ENCODE measurements at places on chromosomes 1 and 21. TPM values are rescaled to one million over a fixed set of nuclear protein-coding genes. Genes with fewer than 3 reads are reported as not detected.

- H3K36me3 ChIP-seq = no peaks in the 10 kb centered on the region
- H3K4me1 ChIP-seq = peaks cover 12% of the 10 kb centered on the region
- H3K4me3 ChIP-seq = no peak overlapping the region
- H3K27me3 ChIP-seq = peaks cover 21% of the 10 kb centered on the region
These were observed 58.7 kb upstream of the PDE9A start for GRCh38 chr21:42594616-42595282.

DNA sequence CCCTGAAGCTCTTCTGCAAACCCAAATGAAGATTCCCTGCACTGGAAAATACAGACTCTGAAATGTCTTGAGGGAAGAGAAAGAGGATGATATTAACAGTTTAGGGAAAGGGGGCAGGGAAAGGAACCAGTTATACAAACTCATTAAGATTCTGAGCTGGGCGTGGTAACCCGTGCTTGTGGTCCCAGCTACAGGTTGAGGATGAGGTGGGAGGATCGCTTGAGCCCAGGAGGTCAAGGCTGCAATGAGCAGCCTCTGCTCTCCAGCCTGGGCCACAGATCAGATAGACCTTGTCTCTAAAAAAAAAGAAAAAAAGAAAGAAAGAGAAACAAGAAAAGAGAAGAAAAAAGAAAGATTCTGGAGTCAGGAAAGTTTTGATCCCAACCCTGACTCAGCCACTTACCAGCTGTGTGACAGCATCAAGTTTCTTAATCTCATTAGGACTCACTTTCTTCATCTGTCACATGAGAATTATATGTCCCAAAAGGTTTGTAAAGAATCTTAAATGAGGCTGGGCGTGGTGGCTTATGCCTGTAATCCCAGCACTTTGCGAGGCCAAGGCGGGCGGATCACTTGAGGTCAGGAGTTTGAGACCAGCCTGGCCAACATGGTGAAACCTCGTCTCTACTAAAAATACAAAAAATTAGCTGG is 53.9 kb downstream of the OPTC start:
- no peak overlapping the region for H3K27ac ChIP-seq
- H3K4me1 ChIP-seq = peaks cover 2% of the 10 kb centered on the region
- no peaks in the 10 kb centered on the region for H3K36me3 ChIP-seq
- H3K27me3 ChIP-seq = peaks cover 16% of the 10 kb centered on the region

- H3K4me1 ChIP-seq = peaks cover 13% of the 10 kb centered on the region
- H3K4me3 ChIP-seq = no peak overlapping the region
- no peaks in the 10 kb centered on the region for H3K36me3 ChIP-seq
- H3K27me3 ChIP-seq = no peaks in the 10 kb centered on the region
- no peak for DNase-seq
- H3K27ac ChIP-seq = no peak overlapping the region
These were observed 24.6 kb downstream of the UBE4B start for GRCh38 chr1:10057343-10057742.

- peaks cover 7% of the 10 kb centered on the region for H3K27me3 ChIP-seq
- no peaks in the 10 kb centered on the region for H3K4me1 ChIP-seq
- no peaks in the 10 kb centered on the region for H3K36me3 ChIP-seq
- H3K27ac ChIP-seq = no peak overlapping the region
- DNase-seq = no peak
- no peak overlapping the region for H3K4me3 ChIP-seq
These were observed 86.8 kb downstream of the HLX start for GRCh38 chr1:220966041-220966440.

DNA sequence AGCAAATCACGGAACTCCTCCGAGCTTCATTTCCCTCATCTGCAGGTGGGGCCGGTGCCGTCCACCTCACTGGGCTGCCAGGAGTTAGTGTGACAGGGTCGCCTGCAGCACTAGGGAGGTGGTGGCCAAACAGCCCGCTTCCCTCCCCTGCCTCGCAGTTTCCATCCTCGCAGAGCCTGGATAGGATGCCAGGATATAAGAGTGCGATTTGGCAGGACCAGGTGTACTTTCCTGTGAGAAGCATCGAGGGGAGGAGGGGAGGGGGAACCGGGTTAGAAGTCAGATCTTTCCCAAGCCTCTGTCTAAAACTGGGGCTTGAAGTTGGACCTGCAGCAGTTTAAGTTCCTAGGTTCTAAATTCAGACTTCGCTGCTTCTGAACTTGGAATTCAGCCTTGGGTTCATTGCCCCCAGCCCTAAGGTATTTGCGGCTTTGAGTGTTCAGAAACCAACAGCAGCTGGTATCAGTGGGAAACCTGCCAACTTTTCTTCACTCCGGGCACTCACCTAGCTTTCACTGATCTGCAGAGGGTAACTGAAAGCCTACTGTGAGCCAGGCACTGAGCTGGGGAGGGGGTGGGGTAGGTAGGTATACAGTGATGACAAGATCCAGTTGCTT is 1.7 kb upstream of the JUN start:
- H3K4me1 ChIP-seq = peaks cover 27% of the 10 kb centered on the region
- peak; percentile 16 for DNase-seq
- peak overlapping the region; percentile 87 for H3K4me3 ChIP-seq
- peaks cover 2% of the 10 kb centered on the region for H3K36me3 ChIP-seq
- H3K27me3 ChIP-seq = peaks cover 6% of the 10 kb centered on the region

The NBPF11 gene
- total RNA-seq = 19.1 TPM

DNA sequence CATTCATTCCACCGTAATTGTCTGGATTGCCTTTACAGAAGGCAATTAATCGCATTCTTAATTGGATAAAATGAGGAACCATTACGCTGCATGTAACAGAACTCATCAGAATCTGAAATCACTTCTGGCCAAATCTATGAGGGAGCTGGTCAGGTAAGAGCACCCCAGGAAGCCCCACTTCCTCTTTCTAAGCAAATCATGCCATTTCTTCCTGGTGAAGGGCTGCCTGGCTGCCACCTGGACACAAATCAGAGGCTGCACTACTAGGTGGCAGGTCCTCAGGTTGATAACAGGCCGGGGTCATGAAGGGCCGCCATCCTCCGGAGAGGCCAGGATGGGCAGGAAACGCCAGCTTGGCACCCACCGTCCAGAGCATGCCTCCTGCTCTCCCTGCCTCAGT is 73.7 kb downstream of the CAPZB start:
- no peak for DNase-seq
- no peaks in the 10 kb centered on the region for H3K36me3 ChIP-seq
- peak overlapping the region; percentile 81 for H3K27ac ChIP-seq
- H3K4me3 ChIP-seq = no peak overlapping the region
- H3K27me3 ChIP-seq = no peaks in the 10 kb centered on the region

GRCh38 chr1:42418516-42418915 is 37.3 kb downstream of the ZMYND12 start:
- H3K4me1 ChIP-seq = peaks cover 2% of the 10 kb centered on the region
- no peak overlapping the region for H3K4me3 ChIP-seq
- peaks cover 3% of the 10 kb centered on the region for H3K36me3 ChIP-seq
- peaks cover 51% of the 10 kb centered on the region for H3K27me3 ChIP-seq
- H3K27ac ChIP-seq = no peak overlapping the region
- no peak for DNase-seq

DNA sequence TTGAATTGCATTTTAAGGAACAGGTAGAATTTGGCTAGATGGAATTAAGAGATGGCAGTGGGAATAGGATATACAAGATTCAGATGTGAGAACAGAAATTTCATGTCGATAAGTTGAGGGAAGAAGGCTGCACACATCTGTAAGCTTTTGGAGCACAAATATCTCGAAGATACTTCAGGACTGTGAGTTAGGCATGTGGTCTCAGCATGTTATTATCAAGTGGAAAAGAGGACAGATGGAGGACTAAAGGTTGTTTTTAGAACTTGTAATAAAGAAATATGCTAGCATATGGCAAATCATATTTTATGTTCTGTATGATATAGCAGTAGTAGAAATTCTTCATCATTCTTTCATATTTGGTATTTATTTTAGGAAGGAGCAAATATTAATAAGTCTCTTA is 61.5 kb downstream of the KIF1B start:
- H3K27ac ChIP-seq = peak overlapping the region; percentile 27
- peaks cover 6% of the 10 kb centered on the region for H3K36me3 ChIP-seq
- no peak for DNase-seq
- peaks cover 2% of the 10 kb centered on the region for H3K4me1 ChIP-seq
- H3K4me3 ChIP-seq = no peak overlapping the region

- no peak overlapping the region for H3K4me3 ChIP-seq
- H3K36me3 ChIP-seq = peaks cover 8% of the 10 kb centered on the region
- no peaks in the 10 kb centered on the region for H3K27me3 ChIP-seq
These were observed 39.5 kb downstream of the ERI3 start for GRCh38 chr1:44315521-44315920.

The EPHB2 gene
- 0.15 TPM for total RNA-seq

DNA sequence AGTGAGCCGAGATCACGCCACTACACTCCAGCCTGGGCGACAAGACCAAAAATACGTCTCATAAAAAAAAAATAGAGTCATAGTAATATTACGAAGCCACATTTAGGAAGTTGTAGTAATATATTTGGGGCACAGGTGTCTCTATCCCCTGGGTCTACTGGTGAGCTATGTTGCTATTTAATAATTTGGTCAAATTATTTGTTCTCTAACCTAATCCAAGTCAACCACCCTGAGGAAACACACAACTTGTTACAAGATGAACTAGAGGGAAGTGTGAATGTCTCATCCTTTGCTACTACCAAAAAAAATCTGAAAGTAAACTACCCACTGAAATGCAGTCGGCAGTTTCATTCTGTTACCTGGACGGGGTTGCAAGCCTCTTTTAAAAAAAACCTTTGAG is 35.3 kb downstream of the RGS8 start:
- peaks cover 8% of the 10 kb centered on the region for H3K27me3 ChIP-seq
- H3K27ac ChIP-seq = no peak overlapping the region
- peaks cover 8% of the 10 kb centered on the region for H3K4me1 ChIP-seq
- no peak for DNase-seq
- H3K4me3 ChIP-seq = no peak overlapping the region

DNA sequence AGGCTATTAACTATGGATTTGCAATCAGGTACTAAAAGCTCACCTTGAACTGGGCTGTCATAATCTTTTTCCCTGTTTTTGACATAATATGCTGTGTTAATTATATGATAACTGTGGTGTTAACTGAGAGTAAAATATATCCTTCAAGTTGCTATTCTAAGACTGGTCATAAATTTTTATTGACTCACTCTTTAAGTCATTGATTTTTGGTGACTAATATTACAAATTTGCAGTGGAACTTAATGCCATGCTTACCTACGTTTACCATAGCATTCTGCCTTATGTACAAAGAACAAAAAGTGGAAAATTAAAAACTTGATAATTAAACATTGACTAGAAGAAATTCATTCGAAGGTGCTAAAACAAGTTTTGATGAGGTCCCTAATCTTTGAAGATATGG is 872.4 kb downstream of the BRINP3 start:
- no peak for DNase-seq
- no peak overlapping the region for H3K27ac ChIP-seq
- no peaks in the 10 kb centered on the region for H3K4me1 ChIP-seq
- no peak overlapping the region for H3K4me3 ChIP-seq
- no peaks in the 10 kb centered on the region for H3K27me3 ChIP-seq

DNA sequence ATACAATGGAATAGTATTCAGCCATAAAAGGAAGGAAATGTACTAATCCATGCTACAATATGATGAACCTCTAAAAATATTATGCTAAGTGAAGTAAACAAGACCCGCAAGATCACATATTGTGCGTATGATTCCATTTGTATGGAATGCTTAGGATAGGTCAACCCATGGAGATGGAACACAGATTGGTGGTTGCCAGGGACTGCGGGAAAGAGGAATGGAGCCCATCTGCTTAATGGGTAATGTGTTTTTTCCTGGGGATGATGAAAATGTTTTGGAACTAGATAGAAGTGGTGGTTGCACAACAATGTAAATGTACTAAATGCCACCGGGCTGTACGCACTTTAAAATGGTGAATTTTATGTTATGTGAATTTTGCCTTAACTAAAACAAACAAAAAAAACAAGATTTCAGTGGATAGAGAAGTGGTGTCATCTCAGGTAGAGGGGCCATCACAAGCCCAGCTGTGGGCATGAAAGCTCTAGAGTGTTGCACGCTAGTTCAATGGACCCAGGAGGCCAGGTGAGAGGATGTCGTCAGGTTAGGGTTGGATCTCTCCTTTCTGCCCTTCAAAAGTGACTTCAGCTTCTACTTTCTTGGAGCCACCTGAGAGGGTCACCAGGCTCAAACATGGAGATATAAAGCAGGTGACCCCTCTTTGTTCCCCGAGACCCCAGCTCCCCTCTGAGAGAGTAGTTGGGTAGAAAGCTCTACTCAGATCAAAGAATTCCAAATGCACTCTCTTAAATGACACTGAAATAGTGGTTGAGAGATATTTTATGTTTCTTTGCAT is 2.5 kb downstream of the C1orf115 start:
- peaks cover 15% of the 10 kb centered on the region for H3K4me1 ChIP-seq
- DNase-seq = no peak
- no peak overlapping the region for H3K27ac ChIP-seq

The ANGPTL3 gene
- total RNA-seq = not detected

The TMPRSS2 gene
- not detected for total RNA-seq

GRCh38 chr21:43758111-43758641 is 17.9 kb downstream of the CSTB start:
- H3K4me1 ChIP-seq = no peaks in the 10 kb centered on the region
- no peak overlapping the region for H3K27ac ChIP-seq
- DNase-seq = no peak
- no peaks in the 10 kb centered on the region for H3K27me3 ChIP-seq
- no peak overlapping the region for H3K4me3 ChIP-seq
- H3K36me3 ChIP-seq = peaks cover 2% of the 10 kb centered on the region

DNA sequence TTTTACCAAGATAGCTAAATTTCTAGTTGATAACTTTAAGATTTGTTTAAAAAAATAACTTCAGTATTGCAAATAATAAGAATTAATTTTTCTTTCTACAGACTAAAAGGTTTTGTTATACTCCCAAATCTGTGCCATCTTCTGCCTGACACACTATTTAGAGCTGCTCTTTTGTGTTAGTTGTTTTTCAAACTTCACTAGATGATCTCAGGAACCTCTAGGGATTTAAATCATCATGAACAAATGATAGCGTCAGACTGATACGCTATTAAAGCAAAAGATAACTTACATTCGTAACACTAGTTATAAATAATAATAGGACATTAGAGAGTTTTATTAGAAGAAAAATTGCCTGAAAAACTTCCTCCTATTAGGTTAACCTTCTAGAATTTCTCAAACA is 243.1 kb upstream of the CXADR start:
- H3K4me1 ChIP-seq = no peaks in the 10 kb centered on the region
- H3K36me3 ChIP-seq = no peaks in the 10 kb centered on the region
- H3K4me3 ChIP-seq = no peak overlapping the region
- no peak for DNase-seq
- H3K27ac ChIP-seq = no peak overlapping the region
- no peaks in the 10 kb centered on the region for H3K27me3 ChIP-seq
